ENCODE measurements at places on chromosomes 11 and 22.

- DNase-seq = no peak
Observed at GRCh38 chr11:62033191-62034035, 66.0 kb upstream of the FTH1 start.

DNA sequence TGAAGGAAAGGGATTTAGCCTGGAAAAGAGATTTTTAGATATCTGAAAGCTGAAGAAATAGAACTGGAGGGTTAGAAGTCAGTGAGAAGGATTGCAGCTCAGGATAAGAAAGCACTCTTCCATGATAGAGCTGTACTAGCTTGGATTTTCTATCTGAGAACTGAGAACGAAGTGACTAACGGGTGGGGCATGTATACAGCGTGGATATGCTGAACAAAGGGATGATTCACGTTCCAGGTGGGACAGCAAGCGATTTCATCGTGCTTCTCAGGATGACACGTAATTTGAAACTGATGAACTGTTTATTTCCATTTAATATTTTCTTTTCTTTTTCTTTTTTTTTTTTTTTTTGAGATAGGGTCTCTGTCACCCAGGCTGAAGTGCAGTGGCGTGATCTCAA is 53.0 kb downstream of the GRAMD1B start:
- peak; percentile 26 for DNase-seq

DNA sequence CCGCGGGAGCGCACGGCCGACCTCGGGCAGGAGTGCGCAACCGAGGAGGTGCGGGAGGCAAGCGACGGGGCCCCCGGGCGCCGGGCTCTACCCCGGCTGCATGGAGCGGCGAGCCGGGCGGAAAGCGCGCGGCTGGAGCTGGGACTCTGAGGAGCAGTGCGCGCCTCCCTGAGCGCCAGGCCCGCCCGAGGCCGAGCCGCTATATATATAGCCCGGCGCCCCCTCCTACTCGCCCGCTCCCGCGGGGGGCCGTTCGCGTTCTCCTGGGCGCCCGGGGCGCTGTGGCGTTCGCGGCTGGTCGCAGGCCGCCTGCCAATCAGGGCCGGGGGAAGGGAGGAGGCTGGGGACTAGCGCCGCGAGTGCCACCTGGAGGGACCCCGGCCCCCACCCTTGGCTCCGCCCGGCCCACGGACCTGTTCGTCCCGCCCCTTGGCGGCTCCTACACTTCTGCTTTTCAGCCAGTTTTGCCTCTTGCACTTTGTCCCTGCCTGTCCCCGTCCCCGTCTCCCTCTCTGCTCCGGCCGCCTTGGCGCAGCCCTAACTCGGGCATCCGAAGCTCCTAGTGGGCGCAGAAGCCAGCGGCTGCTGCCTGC is at the start of gene FGF4:
FGF4 (minus strand) TSS at position 179 of the 593 bp plus-strand sequence. CDS start 257 bp downstream, outside the sequence.
- no peak for DNase-seq

DNA sequence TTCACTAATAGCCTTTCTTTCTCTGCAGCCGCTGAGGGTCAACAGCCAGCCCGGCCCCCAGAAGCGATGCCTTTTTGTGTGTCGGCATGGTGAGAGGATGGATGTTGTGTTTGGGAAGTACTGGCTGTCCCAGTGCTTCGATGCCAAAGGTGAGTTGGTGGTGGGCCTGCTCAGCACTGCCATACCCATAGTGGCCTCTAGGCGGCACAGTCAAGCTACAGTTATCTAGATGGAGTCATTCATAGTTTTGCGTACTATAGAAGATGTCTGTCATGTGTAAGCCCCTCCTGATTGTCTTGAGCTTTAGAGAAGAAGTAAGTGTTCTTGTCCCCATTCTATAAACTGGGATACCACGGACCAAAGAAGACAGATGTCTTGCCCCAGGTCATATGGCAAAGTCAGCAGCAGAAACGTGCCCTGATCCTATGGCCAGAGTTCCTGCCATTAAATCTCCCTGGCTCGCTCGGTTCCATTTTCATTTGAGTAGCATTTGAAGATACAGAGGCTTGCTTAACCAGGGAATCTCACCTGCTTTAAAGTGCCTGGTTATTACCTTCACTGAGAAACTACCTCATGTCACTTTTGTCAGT is 42.1 kb upstream of the CRTAM start:
- peak; percentile 88 for DNase-seq

DNA sequence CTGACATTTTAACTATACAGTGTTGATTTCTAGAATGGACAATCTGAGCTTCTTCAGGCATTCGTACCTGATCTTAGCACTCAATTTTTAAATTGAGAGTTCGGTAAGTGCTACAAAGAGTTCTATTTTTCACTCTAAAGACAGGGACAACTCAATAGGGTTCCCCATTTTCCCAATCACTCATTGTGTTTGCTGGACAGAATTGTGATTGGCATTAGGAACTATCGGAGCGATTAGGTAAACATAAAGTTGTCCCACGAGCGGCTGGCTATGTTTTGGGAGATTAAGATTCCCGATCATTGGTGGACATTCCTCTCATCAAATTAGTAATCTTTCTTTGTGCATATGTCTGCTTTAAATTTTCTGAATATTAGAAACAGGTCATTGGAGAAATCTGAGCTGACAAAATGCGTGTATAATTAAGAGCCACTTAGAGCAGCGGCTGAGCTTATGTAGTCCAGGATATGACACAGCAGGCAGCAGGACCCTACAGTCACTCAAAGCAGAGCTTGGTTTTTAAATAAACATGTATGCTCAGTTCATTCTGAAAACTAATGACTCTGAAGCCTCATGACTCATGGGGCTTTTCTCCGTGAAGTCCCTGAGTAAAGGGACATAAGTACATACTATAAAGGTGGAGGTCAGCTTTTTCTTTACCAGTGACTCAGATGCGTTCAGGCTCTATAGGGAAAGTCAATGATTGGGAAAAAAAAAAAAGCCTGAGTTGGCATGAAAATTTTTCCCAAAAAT is 109.4 kb downstream of the GRIA4 start:
- no peak for DNase-seq

DNA sequence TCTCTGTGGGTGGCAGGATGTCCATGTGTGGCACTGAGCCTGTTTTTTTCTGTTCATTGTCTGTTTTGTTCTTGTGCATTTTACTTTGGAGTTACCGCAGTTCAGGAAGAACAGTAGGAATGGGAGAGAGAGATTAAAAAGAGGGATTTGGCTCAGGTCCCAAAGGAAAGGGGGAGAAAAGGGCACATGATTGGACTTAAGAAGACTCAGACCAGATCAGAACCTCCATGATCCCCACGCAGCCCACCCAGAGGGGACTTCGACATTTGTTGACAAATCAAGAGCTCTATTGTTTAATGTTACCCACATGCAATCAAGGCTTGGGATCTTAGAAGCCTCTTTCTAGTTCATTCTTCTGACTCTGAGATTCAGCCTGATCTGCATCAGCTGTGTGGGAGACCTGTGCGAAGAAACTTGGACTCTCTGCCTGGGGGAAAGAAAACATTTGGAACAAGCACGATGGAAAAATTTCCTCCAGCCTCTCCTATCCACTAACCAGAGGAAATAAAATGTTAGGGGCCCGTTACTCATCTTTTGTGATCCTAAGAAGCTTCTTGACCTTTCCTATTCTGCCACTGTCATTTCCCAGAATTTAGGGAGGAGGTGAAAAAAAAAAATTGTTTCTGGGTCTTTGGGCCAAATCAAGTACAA is 119.2 kb downstream of the SPON1 start:
- no peak for DNase-seq

- peak; percentile 37 for DNase-seq
Observed at GRCh38 chr11:43920598-43921419, 21.6 kb upstream of the C11orf96 start.

- DNase-seq = peak; percentile 36
Observed at GRCh38 chr11:46391578-46392420, at the start of gene CHRM4. CHRM4 (minus strand) TSS chr11:46391776; CDS start chr11:46386557, 5,219 bp downstream.

- DNase-seq = no peak
Observed at GRCh38 chr11:13745165-13745564, 76.7 kb downstream of the FAR1 start.

GRCh38 chr11:88277349-88277915 is 60.1 kb downstream of the CTSC start:
- no peak for DNase-seq

- DNase-seq = no peak
Observed at GRCh38 chr22:35915477-35916013, 113.1 kb downstream of the RBFOX2 start.

GRCh38 chr11:45383224-45383623 is 97.1 kb upstream of the SYT13 start:
- DNase-seq = no peak

GRCh38 chr11:60511393-60511792 is 3.8 kb upstream of the MS4A13 start:
- no peak for DNase-seq

DNA sequence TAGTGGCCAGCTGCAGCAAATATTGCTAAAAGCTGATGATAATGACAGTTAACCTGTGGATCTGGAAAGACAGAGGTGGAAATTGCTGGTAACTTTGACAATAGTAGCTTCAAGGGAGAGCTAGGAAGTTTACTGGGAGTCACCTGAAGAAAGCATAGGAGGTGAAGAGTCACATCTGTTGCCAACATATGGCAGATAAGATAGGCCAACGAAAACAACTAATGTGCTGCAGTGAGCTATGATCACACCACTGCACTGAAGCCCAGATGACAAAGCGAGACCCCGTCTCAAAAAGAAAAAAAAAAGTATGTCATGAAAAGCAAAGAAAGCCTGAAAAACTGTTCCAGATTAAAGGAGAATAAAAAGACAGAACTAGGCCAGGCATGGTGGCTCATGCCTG is 4.3 kb upstream of the PRDM10 start:
- DNase-seq = no peak

DNA sequence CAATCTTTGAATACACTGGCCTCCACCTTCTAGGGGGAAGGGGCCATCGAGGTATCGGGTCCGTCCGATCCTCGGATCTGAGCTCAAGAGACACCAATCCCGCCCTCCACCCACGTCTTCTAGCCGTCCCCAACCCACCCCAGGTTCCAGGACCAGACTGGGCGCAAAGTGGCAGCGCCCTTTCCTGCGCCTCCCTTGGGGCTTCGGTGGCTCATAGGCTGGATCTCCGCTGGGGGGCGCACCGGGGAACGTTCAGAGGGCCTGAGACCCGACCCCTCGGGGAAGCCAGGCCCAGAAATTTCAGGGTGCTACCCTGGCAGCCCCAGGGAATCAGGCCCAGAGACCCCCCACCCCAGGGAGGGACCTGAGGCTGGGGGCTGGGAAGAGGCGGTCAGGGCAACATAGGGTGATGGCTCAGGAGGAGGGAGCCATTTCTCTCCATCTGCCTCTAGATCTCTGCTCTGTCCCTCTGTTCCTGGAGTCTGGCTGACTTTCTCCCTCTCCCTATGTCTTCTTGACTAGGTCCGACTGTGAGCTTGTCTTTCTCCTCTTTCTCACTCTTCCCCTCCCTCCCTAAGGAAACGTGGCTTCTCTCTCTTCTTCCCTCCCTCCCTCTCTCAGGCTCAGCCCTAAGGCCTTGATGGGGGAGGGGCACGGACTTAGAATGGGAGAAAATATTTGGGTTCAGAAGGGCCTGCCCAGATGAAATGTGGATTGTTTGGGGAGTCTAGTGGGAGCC is 1.1 kb downstream of the CREB3L1 start:
- DNase-seq = peak; percentile 64

DNA sequence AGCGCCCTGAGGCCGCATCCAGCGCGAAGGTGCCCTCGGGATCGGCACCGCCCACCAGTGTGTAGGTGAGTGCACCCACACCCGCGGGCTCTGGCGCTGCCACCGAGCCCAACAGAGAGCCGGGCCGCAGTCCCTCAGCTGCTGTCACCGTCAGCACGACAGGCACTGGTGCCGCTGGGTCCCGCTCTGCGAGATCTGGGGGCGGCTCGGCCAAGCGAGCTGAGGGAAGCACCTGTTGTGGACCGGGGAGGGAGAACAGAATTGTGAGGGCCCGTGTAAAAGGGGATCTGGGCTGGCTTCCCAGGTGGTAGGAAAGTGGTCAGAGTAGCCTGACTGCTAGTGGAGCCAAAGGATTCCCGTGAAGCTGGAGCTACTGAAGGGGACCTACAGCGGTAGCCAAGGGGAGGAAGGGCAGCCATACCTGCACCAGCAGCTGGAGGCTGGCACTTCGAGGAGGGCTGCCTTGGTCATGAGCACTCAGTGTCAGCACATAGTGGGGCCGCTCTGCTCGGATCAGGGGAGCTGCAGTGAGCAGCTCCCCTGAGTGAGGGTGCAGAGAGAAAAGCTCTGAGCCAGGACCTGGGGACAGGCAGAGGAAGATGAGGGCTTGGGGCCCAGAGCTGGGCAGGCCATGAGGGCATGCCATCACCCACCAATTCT is 11.5 kb upstream of the TPP1 start:
- DNase-seq = no peak

DNA sequence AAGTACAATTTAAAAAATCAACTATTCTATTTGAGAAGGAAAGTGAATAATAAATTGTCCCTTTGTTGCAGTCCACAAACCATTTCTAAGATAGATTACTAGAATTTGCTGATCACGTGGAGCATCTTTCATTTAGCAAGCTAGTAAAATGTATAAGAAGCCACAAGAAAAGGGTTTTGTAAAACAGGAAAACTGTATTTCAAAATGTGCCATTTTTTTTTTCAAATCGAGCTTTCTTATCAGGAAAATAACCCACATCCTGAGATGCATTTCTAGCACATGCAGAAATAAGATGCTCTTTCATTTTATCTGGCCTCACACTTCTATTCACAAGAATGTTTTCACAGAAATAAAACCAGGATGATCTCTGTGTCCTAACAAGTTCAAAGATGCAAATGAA is 3.2 kb upstream of the PATE3 start:
- DNase-seq = no peak

GRCh38 chr11:34595391-34595790 is 25.5 kb upstream of the EHF start:
- DNase-seq = no peak

- DNase-seq = no peak
Observed at GRCh38 chr11:68673991-68674390, 10.4 kb upstream of the GAL start.

GRCh38 chr11:17721242-17721999 is 2.0 kb downstream of the MYOD1 start:
- DNase-seq = no peak

DNA sequence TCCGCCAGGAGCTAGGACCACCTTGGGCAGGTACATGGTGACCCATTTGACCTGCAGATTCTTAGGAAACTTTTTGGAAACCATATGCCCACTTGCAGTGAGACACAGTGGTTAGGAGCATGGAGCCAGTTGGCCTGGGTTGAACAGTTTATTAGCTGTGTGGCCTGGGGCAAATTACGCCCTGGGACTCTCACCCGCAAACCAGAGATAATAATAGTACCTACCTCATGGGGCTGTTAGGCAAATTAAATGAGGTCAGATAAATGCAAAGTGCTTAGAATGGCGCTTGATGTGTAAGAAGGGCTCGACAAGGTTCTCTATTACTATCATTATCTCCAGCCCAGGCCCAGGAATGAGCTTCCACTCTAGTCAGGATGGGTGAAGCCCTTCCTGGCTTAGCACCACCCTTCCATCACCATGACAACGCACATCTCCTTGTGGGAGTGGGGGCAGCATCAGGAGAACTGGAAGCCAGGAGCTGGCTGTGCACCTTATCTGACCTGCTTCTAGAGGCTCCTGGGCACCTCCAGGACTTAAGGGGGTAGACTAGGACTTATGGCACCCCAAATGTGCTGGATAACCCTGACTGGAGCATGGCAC is 5.1 kb downstream of the SYT12 start:
- no peak for DNase-seq

DNA sequence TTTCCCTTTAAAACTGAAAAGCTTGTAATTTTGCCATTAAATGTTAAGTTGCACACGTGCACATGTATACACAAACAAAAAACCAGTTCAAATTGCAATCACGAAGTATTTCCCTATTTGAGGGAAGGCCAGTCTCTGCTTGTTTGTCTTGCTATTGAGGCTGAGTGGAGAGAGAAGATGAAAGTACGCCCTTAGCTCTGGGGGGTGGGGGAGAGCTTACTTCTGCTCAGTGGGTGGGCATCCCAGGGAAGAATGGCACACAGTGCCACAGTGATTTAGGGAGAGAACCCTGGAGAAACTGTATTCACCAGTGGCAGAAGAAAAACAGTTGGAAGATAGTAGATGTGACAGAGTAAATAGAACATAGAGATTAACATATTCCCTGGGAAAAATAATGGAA is 8.7 kb downstream of the YAP1 start:
- DNase-seq = no peak
